Choroid plexus epithelial cell (primary cell): ENCODE measurements at places on chromosomes 3 and 15.

- DNase-seq: peak; percentile 49
Observed at GRCh38 chr3:182710557-182711157, 82.6 kb upstream of the ATP11B start.

GRCh38 chr15:87739866-87740265, 516.7 kb downstream of the NTRK3 start:
- DNase-seq: peak; percentile 39

GRCh38 chr3:64216274-64217147, 8.8 kb downstream of the PRICKLE2 start:
- peak; percentile 74 for DNase-seq

DNA sequence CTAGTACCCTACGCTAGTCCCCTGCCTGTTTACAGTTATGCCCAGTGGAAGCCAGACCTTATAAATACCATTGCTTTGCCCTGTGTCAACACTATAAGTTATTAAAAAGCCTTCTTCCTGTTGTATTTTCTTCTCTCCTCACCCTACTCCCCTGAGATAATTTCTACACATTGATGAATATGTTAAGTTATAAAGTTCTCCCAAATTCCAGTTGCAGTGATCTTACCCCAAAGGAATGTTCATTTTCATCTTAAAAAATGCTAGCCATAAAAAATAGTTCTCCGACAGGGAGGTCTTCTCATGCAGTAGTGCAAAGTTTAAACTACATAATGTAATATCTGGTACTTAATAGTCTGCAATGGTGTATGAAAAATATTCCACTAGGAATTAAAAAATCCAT, 58.6 kb downstream of the MAP2K5 start:
- peak; percentile 53 for DNase-seq
